ENCODE measurements at places on chromosomes 3 and 15.

GRCh38 chr3:118932822-118933558 is 101.7 kb downstream of the IGSF11 start:
- DNase-seq = no peak

DNA sequence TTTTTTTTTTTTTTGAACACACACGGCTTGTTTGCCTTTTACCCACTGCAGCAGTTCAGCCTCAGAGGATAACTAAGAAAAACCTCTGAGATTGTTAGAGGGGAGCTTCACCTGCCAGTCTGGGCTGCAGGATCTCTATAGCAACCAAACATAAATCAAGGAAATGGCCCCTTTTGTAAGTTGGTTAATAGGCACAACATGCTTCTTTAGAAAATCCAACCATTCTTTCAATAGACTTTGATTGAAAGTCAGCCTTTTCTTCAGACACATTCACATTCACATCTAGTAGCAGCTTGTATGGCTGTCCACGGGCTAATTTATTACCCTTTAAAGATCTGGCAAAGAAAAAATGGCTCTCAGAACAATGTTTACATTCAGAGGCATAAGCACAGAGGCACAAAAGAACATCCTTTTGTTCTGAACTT is 136.6 kb upstream of the RARB start:
- no peak for DNase-seq

DNA sequence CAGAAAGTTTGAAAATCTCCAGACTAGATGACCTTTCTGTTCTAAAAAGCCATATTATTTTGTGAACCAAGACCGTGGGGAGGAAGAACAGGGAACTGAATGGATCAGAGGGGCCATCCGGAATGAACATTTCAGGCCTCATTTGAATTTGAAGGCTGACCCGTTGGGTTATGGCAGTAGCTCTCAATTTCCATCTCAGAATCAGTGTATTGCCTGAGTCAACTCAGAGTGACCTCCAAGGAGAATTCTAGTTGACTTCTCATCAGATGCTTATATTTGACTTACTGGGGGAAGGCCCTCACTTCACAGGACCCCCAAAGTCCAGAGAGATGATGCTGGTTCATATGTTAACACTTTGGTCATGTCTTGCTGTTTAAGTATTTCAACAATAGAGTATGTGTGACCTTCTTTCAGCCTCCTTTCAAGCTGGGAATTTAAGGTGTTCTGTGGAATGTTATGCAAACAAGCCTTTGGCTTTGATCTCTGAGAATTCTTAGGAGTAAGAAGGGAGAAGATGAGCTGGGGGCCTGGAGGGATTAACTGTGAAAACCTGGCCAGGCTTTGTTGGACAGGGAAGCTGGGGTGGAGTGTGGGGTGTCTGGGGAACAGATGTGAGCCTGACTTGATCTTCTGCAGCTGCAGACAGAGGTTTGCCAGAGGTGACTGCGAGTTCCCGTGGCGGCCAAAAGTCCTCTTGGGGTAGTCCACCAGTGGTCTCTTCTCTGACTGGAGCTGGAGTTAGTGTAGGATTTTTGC is 111.2 kb upstream of the RGMA start:
- no peak for DNase-seq

GRCh38 chr3:127131424-127132170 is 61.3 kb upstream of the PRR23E start:
- no peak for DNase-seq

DNA sequence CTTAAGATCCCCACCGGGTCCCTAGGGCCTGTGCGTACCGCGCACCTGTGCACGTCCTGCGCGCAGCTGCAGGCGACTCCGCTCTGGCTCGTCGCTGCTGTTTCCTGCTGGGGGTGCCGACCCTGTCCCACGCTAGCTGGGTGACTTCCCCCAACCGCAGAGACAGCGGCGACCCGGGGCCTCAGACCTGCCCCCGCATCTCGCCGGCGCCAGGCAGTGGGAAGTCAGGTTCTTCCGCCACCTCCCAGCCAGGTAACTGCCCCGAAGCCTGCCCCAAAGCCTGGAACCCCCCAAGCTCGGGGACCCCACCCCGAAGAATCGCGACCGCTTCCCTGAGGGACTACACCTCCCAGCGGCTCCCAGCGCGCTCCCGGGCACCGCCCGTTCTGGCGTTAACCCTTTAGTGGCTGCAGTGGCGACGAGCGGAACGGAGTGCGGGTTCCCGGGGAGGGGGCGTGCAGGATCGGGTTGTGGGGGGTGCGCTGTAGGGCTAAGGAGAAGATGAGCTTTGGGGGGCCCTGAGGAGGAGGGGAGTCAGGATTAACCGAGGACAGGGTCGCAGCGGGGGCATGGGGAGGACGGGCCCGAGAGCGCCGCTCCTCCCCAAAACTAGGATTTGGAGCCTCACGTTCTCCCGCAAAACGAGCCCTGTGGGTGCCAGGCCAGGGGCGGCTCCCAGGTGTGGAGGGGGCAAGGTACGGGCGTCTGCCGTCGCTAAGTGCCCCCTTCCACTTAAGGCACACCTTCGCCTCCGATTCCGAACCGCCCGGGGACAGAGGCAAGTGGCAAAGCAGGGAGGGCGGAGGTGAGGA is 589 bp downstream of the NEIL1 start:
- peak; percentile 38 for DNase-seq

DNA sequence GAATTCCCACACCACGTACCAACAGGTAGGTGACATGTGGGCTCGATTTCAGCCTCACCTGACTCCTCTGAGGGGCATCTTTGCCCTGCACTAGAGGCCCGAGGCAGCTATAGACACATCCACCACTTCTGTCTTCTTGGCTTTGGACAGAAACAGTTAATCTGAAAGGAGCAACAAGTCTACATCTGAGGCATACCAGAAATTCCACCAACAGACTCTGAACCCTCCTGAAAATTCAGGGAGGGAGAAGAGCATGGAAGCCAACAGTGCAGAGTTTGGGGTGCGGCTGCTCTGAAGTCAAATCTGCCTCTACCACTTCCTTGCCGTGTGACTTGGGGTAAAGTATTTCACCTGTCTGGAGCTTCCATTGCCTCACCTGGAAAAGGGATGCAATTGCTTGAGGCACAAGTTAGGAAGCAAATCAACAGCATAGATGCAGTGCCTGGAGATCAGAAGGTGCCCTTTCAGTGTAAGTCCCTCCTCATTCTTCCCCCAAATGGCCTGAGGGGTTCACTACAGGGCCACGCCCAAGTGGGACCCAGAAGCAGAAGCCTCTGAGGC is 119.8 kb downstream of the SHQ1 start:
- DNase-seq = no peak

GRCh38 chr3:118186051-118186450 is 848.6 kb downstream of the IGSF11 start:
- DNase-seq = no peak

DNA sequence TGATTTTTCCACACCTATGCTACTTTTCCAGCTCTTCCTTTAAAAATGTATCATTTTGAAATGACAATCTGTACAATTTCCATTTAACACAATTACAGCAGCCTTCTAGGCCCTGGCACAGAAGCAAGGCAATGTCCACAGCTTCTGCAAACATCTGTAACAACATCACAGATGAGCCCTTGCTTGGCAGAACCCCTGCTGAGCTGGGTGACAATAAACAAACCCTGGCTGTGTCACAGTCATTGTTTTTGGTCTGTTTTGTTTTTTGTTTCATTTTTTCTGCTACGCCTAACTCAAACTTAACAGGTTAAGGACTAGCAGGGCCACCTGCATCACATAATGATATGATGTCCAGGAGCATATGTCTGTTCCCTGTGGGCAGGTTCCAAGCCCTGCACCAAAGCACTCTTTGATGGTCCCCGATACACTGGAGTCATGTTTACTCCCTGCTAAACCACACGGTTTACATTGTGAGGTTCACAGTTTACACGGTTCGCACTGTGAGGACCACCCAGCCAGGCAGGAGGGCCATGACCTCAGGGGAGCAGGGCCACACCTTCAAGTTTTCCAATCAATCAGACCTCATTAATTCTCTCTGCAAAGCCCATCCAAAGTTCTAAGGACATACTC is 186.8 kb upstream of the CHRNA7 start:
- DNase-seq = no peak

DNA sequence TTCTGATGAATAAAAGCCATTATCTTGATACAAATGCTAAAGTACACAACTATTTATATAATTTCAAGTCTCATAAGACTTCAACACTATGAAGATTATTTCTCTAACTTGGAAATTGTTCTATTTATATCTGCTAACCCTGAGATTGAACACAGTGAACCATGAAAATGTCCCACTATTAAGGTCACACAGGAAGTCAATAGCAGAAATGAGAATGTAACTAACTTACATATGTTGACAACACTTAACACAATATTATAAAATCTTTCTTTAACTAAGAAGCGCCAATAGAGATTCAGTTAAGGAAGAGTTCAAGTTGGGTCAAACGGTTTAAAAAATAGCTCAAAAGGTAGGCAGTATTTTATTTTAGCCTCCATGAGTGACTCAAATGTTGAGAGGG is 551.8 kb upstream of the CBLB start:
- no peak for DNase-seq

DNA sequence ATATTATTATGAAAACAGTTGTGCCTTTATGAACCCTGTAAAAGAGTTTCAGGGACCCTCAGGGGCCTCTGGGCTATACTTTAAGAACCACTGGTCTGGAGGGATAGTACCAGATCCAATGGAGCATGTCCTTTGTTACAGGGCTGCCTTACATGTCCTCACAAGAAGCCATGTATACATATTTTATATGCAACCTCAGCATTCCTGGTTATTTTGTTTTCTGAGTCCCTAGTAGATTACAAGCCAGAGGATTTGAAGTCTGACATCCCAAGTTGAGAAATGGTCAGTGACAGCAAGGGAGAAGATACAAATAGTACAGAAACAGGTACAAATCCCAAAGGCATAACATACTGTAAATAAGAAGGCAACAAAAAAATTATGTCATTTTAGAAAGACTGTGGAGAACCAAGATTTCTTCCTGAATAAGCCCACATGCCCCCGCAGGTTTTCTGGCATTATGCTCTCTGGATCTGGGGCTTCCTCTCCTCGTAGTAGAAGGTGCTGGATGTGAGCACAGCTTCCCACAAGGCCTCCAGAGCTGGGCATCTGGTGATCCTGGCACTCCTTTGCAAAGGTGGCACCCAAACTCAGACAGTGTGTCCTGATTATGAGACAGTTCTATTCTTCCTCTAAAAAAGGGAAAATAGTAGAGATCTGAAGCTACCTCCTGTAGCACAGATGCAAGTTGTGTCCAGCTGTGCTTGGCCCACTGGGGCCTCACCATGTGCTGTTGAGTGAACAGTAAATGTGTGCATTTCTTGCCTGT is 114.0 kb downstream of the NR1D2 start:
- DNase-seq = no peak

- DNase-seq = no peak
Measured at GRCh38 chr15:96322536-96323318, 7.8 kb upstream of the NR2F2 start.

DNA sequence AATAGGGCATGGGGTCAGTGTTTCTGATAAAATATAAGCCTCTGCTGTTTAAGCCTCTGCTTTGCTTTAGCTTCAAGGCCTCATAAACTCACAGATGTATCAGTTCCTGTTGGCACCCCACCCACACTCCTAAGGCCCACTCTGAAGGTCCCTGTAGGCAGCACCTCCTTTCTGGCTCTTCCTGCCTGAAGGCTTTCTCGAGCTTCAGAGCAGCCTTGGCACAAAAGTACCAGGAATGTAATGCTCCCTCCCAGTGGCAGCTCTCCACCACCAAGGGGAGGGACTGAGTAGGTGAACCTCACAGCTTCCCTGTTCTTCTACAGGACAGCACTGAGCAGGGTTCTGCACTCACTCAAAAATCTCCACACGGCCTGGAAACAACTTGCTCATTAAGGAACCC is 102.2 kb downstream of the ABHD5 start:
- DNase-seq = no peak

DNA sequence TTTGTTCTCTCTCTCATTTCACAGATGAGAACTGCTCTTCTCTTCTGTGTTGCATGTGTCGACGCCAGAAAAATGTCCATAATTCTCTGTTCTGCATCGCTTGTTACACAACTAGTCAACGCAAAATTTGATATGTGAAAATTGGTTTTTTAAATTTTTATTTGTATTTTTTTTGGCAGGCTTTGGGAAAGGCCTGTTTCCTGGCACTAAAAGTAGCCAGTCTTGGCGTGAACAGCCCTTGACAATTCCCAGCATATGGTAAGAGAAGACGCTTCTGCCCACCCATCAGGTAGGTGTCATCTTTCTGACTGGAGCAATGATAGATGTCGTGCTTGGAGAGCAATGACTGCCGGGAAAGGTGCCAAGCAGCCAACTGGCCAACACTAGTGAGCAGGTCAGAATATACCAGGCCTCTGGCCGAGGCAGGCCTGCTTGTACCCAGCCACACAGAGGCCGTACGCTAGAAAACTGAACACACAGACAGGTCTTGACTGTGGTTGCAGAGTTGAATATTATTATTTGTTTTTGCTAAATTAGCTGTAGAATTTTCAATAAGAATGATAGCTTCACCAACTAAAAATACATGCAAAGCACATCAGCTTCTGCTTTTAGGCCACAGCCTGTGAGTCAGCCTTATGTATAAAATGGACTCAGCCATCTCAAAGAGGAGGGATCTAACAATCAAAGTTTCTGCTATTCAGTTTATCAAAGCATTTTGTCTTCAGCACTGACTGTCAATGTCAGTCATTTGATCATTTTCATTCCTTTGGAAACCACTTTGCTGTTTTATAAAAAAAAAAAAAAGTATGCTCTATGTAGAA is 837.5 kb downstream of the MCTP2 start:
- no peak for DNase-seq

- no peak for DNase-seq
Measured at GRCh38 chr3:42734263-42734860, 31.8 kb upstream of the HHATL start.

DNA sequence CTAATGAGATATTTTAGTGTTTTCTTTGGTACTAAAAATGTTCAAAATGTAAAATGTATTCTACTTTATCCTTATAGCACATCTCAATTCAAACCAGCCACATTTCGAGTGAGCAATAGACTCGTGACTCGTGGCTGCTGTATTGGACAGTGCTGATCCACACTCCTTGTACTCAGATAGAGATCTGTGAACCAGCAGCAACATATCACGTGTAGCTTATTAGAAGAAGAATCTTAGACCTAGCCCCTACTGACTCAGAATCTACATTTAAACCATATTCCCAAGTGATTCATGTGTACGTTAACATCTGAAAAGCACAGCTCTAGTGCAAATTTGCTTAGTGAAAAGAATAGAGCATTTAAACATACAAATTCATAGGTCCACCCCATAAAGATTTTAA is 130.9 kb downstream of the IL1RAP start:
- DNase-seq = no peak
